ENCODE measurements at places on chromosomes 1 and 21.

GRCh38 chr21:23690316-23690715 lies 1917.0 kb downstream of the MRPL39 start:
- DNase-seq = no peak

DNA sequence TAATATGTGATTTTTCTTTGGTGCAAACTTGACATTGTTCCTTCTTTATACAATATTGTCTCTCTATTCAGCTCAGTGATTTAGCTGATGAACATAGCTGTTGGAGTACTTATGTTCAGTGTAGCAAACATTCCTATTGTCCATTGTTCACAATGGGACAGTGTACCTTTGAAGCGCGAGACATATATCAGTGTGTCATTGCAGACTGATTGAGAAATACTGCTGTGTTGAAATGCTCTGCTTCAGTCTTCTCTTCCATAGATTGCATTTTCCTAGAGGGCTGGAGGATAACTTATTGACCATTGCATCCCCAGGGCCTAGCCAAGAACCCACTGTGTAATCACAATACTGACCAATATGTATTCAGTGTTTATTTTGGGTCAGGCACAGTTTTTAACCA lies 46.5 kb downstream of the HLX start:
- no peak for DNase-seq

GRCh38 chr1:229844675-229845074 lies 218.6 kb downstream of the URB2 start:
- no peak for DNase-seq

- no peak for DNase-seq
These were observed 113.4 kb upstream of the DNAH14 start for GRCh38 chr1:224816062-224816461.

DNA sequence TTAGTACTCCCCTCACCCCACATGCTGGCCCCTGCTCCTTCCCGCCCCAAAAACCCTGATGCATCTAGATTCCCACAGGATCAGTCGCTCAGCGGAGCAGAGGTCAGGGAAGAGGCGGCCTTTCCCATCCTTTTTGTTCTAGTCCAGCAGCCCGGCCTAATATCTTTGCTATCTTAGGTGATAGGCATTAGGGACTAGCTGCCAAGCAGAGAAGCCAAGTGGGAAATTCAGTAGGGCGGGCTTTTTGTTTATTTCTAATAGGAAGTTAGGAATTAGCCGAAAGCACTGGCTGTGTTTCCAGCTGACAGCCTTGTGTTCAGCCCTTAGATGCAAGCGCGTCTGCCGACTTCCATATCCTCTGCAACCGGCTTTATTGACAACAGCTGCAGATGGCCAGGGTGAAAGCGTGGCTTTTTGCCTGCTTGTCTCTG lies 59.0 kb upstream of the BCAR3 start:
- no peak for DNase-seq

- DNase-seq = no peak
These were observed 13.7 kb upstream of the MFSD2A start for GRCh38 chr1:39940980-39941871.

- no peak for DNase-seq
These were observed 92.0 kb downstream of the KIF1B start for GRCh38 chr1:10302416-10302815.

DNA sequence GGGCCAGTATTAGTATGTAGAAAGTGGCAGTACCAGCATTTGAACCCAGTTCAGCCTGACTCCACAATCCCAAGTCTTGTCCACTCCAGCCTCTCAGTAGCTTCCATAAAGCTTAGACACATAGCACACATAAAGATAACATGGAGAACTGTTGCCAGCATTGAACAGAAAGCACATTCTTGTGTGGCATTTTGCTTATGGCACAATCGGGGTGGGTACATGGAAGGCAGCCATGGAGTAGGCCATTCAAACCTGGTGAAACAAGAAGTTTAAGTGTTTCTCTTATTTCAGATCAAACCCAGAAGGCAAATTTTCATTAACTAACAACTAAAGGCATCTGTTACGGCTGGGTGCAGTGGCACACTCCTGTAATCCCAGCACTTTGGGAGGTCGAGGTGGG lies 102.7 kb downstream of the HIVEP3 start:
- no peak for DNase-seq

GRCh38 chr1:215833941-215834729 lies 267.0 kb downstream of the KCTD3 start:
- DNase-seq = no peak

DNA sequence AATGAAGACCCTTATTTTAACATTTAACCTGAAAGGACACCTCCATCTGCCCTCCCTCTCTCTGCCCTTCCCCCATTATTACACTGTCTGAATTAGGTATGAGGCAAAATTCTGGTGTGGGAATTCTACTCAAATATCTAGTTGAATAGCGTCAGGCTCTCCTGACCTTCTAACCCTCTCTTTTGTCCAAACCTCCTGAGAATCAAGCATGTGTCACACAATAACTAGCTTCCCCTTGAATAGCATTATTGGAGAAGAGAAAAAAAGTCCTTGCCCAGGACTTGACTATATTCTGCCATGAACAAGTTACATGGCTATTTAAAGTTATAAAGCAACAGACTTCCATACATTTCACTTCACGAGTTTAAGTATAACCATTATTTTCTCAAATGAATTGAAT lies 35.5 kb downstream of the USH2A start:
- no peak for DNase-seq

GRCh38 chr1:109040989-109041620 lies 797 bp downstream of the WDR47 start:
- DNase-seq = no peak
